ENCODE measurements at places on chromosomes 5 and 9. TPM values are rescaled to one million over a fixed set of nuclear protein-coding genes. Genes with fewer than 3 reads are reported as not detected.
A peak's percentile ranks its signal among the peaks of the same experiment; 100 is the strongest.

- no peak for DNase-seq
- no peaks in the 10 kb centered on the region for H3K4me1 ChIP-seq
- H3K27ac ChIP-seq: no peak overlapping the region
- no peak overlapping the region for H3K4me3 ChIP-seq
- H3K27me3 ChIP-seq: no peaks in the 10 kb centered on the region
These were observed 132.1 kb downstream of the PDZD2 start for GRCh38 chr5:31770998-31771397.

PCDHGC4 gene
- total RNA-seq: not detected

GRCh38 chr9:75671354-75671753, 219.1 kb upstream of the PCSK5 start:
- no peaks in the 10 kb centered on the region for H3K27me3 ChIP-seq
- H3K27ac ChIP-seq: no peak overlapping the region
- H3K36me3 ChIP-seq: no peaks in the 10 kb centered on the region
- DNase-seq: no peak
- H3K4me1 ChIP-seq: no peaks in the 10 kb centered on the region
- no peak overlapping the region for H3K4me3 ChIP-seq

DNA sequence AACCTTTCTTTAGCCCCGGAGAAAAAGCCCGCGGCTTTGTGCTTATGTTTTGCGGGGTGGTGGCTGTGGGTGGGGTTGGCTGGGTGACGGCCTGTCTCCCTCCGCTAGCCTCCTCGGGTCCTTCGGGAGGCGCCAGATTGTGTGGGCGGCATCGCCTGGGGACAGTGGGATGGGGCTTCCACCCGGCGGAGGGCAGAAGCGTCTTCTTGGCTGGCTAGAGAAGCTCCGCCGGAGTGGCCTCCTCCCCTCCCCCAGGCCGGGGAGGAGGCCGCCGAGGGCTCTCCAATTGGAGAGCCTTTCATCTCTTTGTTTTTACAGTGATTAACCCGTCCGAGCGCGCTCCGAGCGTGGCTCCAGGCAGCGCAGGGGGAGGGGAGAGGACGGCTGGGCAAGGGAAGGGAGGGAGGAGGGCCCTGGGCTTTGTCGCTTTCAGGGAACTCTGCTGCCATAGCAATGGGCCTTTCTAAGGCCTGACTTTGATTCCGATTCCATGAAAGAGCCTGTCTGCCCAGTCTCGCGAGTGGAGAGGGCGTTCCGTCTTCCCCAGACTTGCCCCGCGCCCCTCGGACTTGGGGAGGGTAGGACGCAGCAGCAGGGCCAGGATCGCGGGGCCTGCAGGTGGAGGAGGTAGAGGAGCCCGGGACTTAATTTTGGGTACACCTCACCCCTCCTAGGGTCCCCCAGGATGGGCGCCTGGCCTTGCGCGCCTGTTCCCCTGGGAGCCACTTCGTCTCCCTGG, 36.7 kb upstream of the TIFAB start:
- no peaks in the 10 kb centered on the region for H3K36me3 ChIP-seq
- H3K4me1 ChIP-seq: peaks cover 8% of the 10 kb centered on the region
- H3K4me3 ChIP-seq: 0 out of 2 replicates have a peak overlapping the region, but pooled peaks have one; percentile 4

GRCh38 chr5:85500869-85501268, 1116.2 kb upstream of the EDIL3 start:
- no peak for DNase-seq
- H3K27ac ChIP-seq: no peak overlapping the region
- H3K36me3 ChIP-seq: no peaks in the 10 kb centered on the region
- no peak overlapping the region for H3K4me3 ChIP-seq

DNA sequence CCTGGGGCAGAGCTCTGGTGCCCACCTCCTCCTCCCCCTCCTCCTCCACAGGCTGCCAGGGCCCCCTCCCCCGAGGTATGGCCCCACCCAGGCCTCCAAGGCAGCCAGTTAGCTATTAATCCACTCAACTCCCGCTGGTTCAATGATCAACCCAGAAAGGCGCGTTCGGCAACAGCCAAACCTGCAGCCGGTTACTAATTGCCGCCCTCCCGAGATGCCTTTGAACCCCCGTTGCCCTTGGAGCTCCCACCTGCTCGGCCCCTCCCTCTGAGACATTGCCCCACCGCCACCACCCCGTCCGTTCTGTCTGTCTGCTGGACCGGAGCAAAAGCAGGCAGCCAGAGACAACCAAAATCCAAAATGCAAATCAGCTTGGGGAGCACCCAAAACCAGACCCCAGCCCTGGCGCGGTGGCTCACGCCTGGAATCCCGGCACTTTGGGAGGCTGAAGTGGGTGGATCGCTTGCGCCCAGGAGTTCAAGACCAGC, 25.8 kb downstream of the NOTCH1 start:
- H3K36me3 ChIP-seq: peaks cover 28% of the 10 kb centered on the region
- no peak overlapping the region for H3K4me3 ChIP-seq
- H3K4me1 ChIP-seq: peaks cover 66% of the 10 kb centered on the region
- H3K27me3 ChIP-seq: no peaks in the 10 kb centered on the region

DMRT3 gene
- total RNA-seq: not detected

DNA sequence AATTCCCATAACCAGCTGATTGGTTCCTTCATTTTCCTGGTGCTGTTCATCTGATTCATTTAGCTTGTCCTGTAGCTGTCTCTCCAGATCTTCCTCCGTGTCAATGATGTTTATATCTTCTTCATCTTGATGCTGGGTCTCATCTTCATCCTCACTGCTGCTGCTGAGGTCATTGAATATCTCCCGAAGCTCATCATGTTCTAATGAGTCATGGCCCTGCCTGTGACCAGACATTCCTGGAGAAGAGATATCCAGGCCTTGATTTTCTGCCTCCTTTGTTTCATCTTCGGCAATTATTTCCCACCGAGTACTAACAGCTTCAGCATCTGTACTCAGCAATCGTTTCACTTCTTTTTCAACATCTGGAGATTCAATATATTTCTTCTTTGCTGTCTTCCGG, 1.4 kb downstream of the TAF7 start:
- peak overlapping the region; percentile 70 for H3K4me3 ChIP-seq
- no peak for DNase-seq
- no peaks in the 10 kb centered on the region for H3K27me3 ChIP-seq
- no peak overlapping the region for H3K27ac ChIP-seq

GRCh38 chr5:138653502-138653901, 78.3 kb upstream of the HSPA9 start:
- H3K27ac ChIP-seq: no peak overlapping the region
- no peak for DNase-seq
- H3K4me1 ChIP-seq: no peaks in the 10 kb centered on the region
- peaks cover 37% of the 10 kb centered on the region for H3K27me3 ChIP-seq

ORM2 gene
- 0.98 TPM for total RNA-seq

HRH2 gene
- total RNA-seq: not detected

DNA sequence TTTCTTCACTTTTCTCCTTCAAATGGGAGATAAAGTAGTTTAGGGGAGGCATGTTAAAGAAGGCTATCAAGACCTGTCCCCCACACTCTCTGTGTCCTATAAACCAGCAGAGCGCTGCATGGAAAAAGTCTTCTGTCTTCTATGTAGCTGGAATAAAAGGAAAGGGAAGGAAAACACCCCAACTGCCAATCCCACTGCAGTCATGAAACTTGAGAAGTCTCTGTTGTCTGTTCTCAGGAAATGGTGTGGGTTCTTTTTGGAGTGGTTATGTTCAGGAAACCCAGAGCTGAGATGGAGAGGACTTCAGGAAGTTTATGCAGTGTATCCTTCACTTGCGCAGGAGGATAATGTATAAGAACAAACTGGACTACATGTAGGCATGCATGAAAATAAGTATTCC, 274.3 kb downstream of the GAS1 start:
- H3K36me3 ChIP-seq: no peaks in the 10 kb centered on the region
- no peak overlapping the region for H3K27ac ChIP-seq
- H3K4me3 ChIP-seq: no peak overlapping the region
- no peak for DNase-seq

DNA sequence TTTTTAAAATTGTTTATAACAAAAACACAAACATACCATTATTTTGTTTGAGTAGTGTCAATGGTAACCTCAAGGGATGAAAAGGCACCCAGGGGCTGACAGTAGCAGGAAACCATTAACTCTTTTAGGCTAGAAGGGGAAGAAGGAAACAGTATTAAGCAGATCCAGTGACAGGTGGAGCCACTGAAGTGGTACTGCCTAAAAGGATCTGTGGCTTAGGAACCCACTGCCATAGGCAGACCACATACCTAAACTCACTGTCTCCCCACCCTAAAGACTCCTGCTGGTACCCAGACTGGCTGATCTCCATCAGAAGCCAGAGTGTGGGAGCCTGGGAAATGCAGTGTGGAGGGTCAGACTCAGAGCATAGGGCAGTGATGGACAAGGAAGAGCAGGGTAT, 13.5 kb downstream of the RLN1 start:
- H3K4me3 ChIP-seq: no peak overlapping the region
- DNase-seq: no peak
- H3K27ac ChIP-seq: no peak overlapping the region
- no peaks in the 10 kb centered on the region for H3K27me3 ChIP-seq

DNA sequence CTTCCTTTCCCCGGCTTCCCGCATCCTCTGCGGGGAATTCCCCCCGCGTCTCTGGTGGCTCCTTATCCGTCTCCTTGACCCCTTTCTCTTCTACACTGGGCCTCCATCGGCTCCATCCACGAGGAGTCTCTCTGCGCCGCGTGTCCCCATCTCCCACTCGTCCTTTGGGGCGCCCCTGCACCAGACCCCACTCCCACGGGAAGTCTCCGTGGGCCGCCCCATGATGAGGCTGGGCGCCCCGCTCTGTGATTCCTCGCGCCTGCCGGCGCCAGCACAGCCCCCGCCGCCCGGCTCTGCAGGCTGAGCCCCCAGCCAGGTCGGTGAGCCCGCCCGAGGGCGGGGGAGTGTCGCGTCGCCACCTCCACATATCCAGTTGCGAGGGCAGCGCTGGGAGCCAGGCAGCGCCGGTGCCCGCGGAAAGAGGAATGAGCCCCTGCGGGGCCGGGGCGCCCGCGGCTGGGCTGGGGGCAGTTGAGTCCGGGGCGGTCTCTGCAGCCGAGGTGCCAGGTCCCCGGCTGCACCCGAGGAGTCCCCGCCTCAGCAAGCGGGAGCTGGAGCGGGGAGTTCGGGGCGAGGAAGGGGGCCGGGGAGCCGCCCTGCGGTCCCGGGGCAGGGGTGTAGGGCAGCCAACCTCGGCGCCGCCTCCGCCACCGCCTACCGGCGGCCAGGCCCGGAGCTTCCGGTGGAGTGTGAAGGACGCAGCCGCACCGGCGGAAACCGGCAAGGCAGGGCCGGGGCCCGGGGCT, 2.1 kb upstream of the TRAF1 start:
- H3K27ac ChIP-seq: no peak overlapping the region
- H3K27me3 ChIP-seq: no peaks in the 10 kb centered on the region
- no peak for DNase-seq
- peaks cover 9% of the 10 kb centered on the region for H3K4me1 ChIP-seq
- H3K36me3 ChIP-seq: no peaks in the 10 kb centered on the region

C5orf52 gene
- total RNA-seq: not detected

YTHDC2 gene
- 20.0 TPM for total RNA-seq

GRCh38 chr9:114503522-114504340, 1.5 kb downstream of the WHRN start:
- peak overlapping the region; percentile 91 for H3K27ac ChIP-seq

DNA sequence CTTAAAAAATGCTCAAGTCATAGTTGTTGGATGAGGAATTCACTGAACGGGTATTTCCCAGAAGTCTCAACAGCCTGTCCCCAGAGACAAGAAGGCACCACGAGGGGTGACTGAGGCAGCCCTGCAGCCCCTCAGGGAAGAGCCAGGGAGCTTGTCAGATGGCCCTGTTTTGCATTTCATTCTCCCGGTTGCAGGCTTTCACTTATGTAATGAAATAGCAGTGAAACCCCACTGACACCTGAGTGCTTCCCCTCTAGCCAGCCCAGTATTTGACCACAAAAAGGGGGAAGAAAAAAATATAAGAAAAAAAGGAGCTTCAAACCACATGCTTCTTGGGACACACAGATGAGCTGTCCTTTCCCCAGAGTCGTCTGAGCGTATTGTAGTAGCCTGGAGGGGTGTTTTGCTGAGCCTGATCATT, 75.3 kb upstream of the IL12B start:
- no peak overlapping the region for H3K4me3 ChIP-seq
- peaks cover 6% of the 10 kb centered on the region for H3K27me3 ChIP-seq
- DNase-seq: no peak

DNA sequence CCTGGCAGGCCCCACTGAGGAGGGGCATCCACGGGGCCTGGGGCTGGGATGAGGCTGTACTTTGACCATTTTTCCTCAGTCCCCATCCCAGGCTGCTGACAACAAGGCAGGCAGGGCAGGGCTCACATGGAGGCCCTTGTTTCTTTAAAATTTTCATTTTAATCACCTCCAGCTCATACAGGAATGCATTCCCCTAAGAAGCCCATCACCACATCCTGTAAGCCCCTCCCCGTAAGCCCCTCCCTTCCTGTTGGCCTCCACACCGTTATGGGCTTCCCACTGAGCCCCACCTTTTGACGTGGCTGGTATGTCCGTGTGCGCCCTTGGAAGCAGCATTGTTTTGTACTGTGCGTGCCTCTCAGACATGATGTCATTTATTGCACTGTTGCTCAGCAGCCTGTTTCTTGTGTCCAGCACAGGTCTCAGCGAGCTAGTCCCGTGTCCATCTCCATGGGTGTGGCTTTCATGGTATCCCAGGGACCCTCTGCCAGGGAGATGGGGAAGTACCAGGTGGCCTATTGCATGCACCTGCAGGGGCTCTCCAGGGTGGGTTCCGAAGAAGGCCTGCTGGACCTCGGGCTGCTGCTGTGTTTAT, 22.4 kb downstream of the PHF2 start:
- no peaks in the 10 kb centered on the region for H3K36me3 ChIP-seq
- no peak for DNase-seq
- no peak overlapping the region for H3K27ac ChIP-seq

DNA sequence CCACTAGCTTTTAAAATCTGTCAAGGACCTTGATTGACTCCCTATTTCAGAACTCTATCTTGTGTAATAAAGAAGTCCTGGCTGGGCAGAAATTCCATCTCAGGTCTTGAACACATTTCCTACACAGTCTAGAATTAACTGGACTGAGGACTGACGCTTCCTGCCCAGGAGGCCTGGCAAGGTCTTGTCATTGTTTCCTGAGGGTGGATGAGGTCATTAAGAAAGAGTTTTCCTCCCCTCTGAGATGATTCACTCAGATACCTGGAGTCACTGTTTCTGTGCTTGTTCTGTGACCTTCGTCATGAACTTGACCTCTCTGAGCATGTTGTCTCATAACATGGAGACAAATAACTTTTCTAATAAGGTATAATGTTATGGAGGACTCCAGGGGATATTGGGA, 10.0 kb downstream of the MTAP start:
- H3K27me3 ChIP-seq: no peaks in the 10 kb centered on the region
- H3K27ac ChIP-seq: no peak overlapping the region
- no peak for DNase-seq
- no peaks in the 10 kb centered on the region for H3K36me3 ChIP-seq
- no peak overlapping the region for H3K4me3 ChIP-seq

GRCh38 chr9:107744873-107745272, 255.3 kb upstream of the KLF4 start:
- H3K27me3 ChIP-seq: peaks cover 13% of the 10 kb centered on the region
- H3K27ac ChIP-seq: no peak overlapping the region
- no peak for DNase-seq
- H3K4me1 ChIP-seq: peaks cover 4% of the 10 kb centered on the region

Measured in K562 (cell line).